Omental fat pad (tissue), 4 donors: ENCODE measurements at places on chromosomes 6 and 20. TPM values are rescaled to one million over a fixed set of nuclear protein-coding genes. Genes with fewer than 3 reads are reported as not detected.

DNA sequence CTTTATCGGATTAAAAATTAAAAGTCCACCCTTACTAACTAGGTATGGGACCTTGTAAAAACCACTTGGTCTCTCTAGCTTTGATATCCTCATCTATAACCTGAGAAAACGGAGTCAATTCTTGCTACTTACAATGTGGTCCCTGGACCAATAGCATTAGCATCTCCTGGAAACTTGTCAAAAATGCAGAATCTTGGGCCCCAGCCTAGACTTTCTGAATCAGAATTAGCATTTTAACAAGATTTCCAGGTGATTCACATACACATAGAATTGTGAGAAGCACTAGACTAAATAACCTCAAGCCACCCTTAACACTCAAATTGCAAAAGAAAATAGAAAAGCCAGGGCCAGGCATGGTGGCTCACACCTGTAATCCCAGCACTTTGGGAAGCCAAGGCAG is 96.6 kb downstream of the RNGTT start:
- DNase-seq, result no peak

DNA sequence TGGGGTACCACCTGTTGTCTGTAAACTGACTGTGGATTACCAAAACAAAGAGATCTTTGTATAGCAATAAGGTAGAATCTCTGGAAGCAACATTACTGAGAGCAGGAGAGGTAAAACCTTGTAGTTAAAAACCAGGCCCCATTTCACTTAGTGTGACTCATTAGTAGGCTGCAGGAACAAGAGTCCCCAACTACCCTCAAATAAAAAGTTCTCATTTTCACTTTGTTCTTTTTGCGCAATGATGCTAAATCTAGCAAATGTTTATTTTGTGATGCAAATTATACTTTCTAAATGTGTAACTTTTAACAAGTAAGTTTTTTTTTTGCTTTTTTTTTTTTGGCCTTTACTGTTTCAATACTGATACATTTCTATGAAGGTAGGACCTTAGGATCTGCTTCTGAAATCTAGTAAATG is 67.1 kb downstream of the ESF1 start:
- no peak for DNase-seq

- DNase-seq, result no peak
These were observed 1.5 kb upstream of the ISM1 start for GRCh38 chr20:13219327-13220193.

GRCh38 chr20:24733416-24733815 is 215.7 kb upstream of the CST7 start:
- DNase-seq, result no peak

- no peak for DNase-seq
These were observed 29.6 kb upstream of the TMEM244 start for GRCh38 chr6:129890701-129891100.

The AAR2 gene
- 32.3 TPM for total RNA-seq

The COL9A3 gene
- 3.5 TPM for total RNA-seq

The RIPPLY2 gene
- total RNA-seq, result not detected
